ENCODE measurements at places on chromosomes 5 and 9. TPM values are rescaled to one million over a fixed set of nuclear protein-coding genes. Genes with fewer than 3 reads are reported as not detected.

The PLEKHG4B gene
- polyA plus RNA-seq: not detected

The RASGEF1C gene
- polyA plus RNA-seq: 0.47 TPM

The PPP2R2B gene
- polyA plus RNA-seq: not detected

The OMD gene
- polyA plus RNA-seq: not detected

The TMEM174 gene
- polyA plus RNA-seq: not detected

The PTPRD gene
- polyA plus RNA-seq: not detected

The GNAQ gene
- 11.0 TPM for polyA plus RNA-seq

The UBLCP1 gene
- 29.8 TPM for polyA plus RNA-seq

The SLU7 gene
- 50.4 TPM for polyA plus RNA-seq

The WDR38 gene
- polyA plus RNA-seq: not detected

DNA sequence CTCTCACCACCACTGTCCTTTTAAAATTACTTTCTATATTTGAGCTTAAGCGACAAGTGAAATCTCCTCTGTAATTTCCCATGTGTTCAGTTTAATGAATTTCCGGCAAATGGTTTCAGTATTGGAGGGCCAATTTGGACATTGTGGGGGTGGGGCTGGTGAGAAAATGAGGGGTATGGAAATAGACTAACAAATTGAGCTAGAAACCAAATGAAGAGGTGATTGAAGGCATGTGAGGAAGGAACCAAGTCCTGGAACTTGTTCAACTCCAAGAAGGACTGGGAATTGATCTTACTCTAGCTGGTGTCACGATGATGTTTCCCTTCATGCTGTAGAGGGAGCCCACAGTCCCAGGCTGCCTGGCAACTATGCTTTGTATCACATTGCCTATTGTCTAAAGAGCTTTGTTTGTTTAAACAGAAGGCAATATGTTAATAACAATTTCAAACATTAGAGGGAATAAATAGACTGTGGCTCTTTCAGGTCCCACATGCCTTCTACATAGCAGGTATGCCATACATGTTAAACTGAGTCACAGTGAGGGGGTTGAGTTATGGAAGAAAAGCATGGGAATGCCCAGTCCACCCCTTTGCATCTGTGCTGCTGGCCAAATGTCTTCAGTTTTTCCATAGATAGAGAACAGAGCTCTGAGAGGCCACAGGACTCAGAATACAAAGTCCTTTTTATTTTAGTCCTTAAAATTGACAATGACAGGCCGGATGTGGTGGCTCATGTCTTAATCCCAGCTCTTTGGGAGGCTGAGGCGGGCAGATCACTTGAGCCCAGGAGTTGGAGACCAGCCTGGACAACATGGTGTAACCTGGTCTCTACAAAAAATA lies 25.0 kb upstream of the MATR3 start:
- peak; percentile 58 for DNase-seq

- DNase-seq: no peak
These were observed 106.0 kb downstream of the CAAP1 start for GRCh38 chr9:26786564-26786963.

DNA sequence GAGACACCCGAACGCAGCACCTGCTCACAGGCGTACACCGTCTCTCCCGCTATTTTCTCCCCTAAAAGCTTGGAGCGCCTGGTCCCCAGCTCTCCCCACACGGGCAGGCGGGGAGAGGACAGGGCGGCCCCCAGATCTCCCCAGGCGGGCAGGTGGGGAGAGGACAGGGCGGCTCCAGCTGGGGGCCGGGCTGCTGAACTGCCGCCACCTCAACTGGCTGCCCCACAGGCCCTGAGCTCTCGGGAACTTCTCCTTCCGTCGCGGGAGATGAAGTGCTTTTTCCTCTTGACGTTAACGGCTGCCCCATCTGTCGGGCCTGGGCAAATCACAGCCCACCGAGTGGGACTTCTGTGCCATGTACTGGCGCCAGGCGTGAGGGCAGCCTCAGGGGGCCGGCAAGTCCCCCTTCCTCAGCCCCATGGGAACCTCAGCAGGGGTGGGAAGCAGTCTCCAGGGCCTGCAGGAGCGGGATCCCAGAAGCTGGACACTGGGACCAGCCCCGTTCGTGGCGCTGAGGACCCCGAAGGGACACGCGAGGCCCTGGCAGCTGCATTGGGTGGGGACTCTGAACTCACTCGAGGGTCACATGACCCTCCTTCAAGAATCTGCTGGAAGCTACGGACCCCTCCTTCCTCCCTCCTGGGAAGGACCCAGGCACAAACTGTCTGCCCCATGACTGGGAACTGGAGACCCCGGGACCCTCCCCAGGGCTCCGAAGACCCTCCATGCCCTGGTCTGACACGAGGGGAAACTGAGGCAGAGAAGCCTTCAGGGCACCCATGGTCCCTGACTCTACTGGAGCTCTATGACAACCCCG lies 5.7 kb upstream of the EGFL7 start:
- DNase-seq: no peak

DNA sequence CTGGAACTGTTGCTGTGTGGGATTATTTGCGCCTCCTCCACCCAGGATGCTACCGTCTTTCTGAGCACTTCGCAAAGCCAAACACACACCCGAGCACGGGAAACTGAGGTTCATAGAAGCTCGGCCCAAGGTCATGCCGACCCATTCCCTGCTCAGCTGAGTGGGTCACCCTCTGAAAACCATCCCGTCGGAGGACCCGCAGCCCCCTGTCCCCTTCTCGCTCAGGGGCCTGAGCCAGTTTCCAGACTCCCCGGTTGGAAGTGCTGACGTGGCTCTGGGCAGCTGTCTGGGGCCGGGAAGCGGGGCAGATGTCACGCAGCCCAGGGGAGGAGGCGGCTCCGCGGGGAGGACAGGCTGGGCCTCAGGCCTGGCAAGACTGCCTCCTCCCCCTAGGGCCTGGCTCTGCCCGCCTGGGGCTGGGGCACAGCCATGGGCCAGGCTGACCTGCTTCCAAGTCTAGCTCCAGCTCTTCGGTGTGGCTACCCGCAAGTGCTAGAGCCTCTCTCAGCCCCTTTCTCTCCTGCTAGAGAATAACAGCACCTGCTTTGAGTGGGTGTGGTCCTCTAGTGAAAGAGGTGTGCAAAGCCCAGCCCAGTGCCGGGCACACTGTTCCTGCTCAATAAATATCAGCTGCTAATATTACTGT lies 9.9 kb upstream of the CXXC5 start:
- DNase-seq: peak; percentile 61

DNA sequence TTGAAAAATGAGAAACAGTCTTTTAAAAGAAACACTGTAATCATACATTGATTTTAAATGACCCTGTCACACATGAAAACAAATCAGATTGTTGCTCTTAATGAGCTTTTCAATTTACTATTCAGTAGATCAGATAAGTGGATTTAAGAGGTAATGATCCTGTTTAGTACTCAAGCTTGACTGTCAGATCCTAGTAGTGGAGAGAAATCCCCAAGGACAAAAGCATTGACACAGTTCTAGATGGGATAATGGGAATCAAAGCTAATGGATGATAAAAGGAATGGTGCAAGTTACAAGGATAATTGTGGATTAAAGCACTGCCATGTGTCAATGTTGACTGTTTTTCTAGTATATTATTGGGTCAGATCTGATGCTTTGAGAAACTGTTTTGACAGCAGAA lies 142.3 kb upstream of the TLX3 start:
- DNase-seq: no peak

GRCh38 chr9:118674942-118675341 lies 694.3 kb downstream of the BRINP1 start:
- DNase-seq: no peak

DNA sequence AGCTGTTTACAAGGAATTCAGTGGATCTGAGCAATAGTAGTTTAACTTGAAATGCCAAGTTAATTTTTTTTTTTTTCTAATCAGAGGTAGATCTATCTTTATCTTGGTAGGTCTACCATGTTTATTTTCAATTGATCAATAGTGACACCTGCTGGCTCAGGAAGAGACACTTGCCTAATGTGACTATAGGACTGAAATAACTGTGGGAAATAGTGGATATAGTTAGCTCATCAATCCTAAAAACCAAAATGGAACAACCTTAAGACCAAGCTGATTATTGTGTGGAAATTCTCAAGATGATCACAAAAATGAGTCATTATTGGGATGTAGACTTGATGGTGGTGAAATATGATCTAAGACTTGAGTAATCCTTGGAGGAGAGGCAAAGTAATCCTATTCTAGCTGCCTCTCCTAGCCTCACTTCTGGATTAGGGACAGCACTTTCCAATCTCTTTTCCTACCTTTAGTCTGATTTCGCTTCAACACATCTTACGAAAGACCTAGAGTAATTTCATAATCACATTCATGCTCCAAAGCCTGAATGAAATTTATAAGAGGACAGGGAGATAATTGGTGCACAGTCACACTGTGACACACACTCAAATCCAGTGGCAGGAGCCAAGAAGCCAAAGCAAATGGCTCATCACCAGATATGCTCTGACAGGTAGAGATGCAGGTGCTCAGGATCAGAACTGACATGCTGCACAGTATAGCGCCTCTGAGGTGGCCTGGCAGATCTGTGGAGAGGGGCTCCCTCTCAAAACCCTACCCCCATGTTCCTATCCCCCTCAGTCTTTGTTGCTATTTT lies 156.3 kb downstream of the HMHB1 start:
- DNase-seq: peak; percentile 4

GRCh38 chr5:181222630-181223057 lies 437 bp upstream of the TRIM41 start:
- DNase-seq: no peak

- no peak for DNase-seq
These were observed 54.8 kb upstream of the CPEB4 start for GRCh38 chr5:173833196-173833985.

DNA sequence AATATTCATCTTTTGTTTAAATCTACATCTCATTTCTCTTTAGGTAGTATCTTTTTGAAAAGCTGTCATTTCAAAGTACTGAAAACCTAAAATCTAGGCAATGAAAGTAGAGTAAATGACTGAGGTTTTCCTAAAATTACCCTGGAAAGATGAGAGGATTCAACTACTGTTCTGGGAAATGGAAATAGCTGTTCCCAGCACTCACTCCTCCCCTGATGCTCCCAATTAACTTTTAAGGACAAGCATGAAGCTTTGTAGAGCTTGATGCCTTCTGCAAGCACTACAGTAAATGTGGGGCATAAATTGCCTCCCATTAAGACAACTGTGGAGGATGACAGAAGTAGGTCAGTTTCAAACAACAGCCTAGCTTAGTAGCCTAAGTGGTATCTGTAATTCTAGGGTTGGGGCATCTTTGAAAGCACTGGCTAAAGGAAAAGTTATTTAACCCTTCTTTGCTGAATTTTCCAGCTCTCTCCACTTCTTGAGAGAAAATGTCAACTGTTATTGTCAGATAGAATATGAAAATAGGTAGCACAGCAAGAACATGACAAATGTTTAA lies 100.2 kb upstream of the GNA14 start:
- DNase-seq: no peak

DNA sequence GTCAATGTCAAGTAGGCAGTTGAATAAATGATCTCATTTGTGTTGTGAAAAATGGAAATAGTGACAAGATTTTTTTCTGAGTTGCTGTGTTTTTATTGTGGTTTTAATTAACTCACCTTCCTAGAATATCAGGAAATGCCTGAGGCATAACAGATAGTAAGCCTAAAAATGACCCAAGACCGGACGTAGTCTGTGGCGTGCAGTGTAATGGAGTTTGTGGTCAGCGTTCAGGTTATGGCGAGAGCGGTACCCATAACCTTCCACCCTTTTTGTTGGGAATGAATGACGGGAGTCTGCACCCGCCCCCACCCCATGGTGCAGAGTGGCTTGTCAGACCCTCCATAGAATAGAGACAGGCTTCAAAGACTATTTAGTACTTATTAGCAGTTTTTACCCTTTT lies 119.3 kb downstream of the GALNT10 start:
- no peak for DNase-seq

GRCh38 chr9:33506626-33507370 lies 17.3 kb upstream of the ANKRD18B start:
- no peak for DNase-seq

DNA sequence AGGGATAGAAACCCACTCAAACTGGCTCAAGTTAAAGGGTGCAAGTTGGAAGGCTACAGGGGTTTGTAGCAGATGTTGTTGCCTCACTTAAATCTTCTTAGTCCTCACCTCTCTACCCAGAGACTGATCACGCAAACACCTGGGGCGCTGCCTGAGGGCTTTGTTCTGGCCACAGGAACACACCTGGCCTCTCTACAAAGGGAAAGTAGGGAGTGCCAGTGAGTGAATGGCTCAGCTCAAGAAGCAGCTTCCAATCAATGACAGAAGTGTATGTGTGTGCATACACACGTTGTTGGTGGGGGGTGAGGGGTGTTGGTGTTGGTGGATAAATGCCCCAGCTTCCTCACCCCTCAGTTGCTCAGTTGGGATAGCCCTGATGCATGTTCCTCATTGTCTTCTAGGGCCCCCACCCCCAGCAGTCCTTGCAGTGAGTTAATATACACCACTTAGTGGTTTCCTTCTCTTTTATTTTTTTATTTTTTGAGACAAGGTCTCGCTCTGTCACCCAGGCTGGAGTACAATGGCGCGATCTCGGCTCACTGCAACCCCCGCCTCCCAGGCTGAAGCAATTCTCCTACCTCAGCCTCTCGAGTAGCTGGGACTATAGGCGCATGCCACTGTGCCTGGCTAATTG lies 30.6 kb upstream of the CTNNA1 start:
- no peak for DNase-seq

DNA sequence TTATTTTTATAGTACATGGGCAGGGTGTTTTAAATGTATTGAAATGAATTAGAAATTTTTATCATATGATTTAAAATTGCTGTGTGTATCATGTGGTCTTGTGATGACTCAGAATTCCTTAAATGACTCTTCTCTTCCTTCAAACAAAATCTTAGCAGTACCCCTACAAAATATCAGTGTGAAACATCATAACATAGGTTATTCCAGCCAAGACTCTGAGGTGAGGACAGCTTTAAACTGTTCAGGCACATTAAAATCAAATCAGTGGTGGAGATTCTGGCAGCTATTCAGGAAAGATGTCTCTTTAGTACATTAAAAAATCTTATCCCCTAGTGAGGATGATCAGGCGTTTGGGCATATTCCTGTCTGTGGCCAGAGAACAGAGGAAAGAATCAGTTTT lies 174.0 kb downstream of the MAN2A1 start:
- no peak for DNase-seq

GRCh38 chr9:82997476-82998140 lies 65.3 kb downstream of the RASEF start:
- DNase-seq: no peak

- DNase-seq: no peak
These were observed 16.6 kb downstream of the SH3PXD2B start for GRCh38 chr5:172437445-172438318.

- no peak for DNase-seq
These were observed 515.8 kb downstream of the KDM4C start for GRCh38 chr9:7273575-7273974.

GRCh38 chr5:150637245-150638052 lies 3.0 kb upstream of the SYNPO start:
- DNase-seq: no peak

All from K562 (cell line).